ENCODE measurements at places on chromosomes 7 and 10. TPM values are rescaled to one million over a fixed set of nuclear protein-coding genes. Genes with fewer than 3 reads are reported as not detected.

DNA sequence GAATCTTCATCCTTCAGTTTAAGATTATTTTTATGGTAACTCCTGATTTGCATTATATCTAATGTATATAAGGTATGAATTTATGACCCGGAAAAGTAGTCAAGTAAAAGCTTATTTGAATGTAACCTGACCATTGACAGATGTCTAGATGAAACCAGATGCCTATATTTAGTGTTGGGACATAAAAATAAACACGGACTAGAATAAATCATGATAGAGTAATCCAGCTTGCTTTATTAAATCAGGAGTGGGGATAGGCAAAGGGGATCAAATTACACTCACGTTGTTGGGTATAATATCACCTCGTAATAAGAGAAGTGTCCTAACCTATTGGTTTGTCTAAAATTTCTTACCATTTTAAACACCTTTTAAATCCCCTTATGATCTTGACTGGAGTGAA is 244.6 kb downstream of the AGMO start:
- DNase-seq: no peak

DNA sequence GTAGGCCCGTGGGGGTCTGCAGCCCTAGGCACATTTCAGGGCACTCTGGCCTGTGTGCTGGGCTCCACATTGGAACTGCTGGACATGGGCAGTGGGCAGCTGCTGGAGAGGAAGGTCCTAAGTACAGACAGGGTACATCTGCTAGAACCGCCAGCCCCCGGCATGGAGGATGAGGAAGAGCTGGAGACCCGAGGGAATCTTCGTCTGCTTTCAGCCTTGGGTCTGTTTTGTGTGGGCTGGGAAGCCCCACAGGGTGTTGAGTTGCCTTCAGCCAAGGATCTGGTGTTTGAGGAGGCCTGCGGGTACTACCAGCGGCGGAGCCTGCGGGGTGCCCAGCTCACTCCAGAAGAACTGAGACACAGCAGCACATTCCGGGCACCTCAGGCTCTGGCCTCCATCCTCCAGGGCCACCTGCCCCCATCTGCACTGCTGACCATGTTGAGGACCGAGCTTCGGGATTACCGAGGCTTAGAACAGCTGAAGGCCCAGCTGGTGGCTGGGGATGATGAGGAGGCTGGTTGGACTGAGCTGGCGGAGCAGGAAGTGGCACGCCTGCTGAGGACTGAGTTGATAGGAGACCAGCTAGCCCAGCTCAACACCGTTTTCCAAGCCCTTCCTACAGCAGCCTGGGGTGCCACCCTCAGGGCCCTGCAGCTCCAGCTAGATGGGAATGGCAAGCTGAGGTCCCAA is 1.4 kb downstream of the HPS6 start:
- no peak for DNase-seq

DNA sequence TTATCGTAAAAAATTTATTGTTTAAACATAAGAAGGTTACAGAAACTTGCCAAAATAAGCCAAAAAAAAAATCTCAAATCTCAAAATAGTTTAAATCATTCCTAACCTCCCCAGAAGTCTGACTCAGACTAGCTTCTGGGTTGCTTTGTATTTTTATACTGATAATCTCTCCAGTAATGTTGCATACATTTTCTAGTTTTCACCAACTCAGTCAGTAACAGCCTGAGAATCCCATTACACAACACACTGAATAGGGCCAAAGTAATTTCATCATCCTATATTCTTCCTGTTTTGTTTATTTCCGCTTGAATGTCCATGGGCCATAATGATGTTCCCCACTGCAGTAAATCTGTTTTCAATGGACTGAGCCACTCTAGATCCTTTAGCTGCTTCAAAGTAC is 478.5 kb downstream of the GPAM start:
- no peak for DNase-seq

DNA sequence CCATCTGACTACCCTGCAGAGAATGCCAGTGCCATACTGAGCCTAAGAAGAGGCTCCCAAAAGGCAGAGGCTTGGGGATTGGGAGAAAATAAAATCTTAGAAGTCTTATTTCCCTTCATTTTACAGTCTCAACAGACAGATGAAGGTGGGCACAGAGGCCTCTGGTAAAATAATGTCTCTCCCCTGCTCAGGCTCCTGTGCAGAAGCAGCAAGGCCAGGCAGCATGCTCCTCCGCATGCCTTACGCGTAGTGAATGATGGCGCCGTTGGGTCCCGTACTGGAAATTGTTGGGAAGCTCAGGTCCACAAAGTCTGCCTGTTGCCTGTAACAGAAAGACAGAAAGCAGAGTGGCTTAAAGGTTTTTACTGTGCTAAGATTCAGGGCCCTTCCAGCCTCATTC is 45.8 kb downstream of the XPNPEP1 start:
- no peak for DNase-seq

DNA sequence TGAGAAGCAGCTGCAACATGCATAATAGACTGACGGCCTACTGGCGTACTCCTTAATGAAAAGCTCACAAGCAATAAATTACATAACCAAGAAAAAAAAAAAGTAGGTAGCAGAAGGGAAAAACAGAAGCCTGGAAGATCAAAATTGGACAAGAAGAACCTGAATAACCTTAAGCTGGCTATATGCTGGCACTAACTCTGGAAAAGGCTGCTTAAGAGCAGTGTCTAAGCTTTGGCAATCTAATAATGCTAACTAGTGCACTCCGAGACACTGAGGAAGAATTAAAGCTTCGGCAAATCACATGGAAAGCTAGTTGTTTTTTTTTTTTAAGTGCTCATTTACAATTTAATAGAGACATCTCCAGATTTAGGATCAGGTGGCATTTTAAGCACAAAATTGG is 441.9 kb downstream of the PARD3 start:
- no peak for DNase-seq

The ELOVL3 gene
- total RNA-seq: not detected

The PILRA gene
- 3.7 TPM for total RNA-seq

The ACBD7 gene
- 0.21 TPM for total RNA-seq

The ARHGEF35 gene
- total RNA-seq: 1.8 TPM

The STEAP1 gene
- total RNA-seq: 12.0 TPM

Data from left cardiac atrium (tissue), 4 donors.